ENCODE measurements at places on chromosomes 6 and 20. TPM values are rescaled to one million over a fixed set of nuclear protein-coding genes. Genes with fewer than 3 reads are reported as not detected.

Gene CLPSL1
- not detected for total RNA-seq

Gene UBE2J1
- 243 TPM for total RNA-seq

Gene HMGCLL1
- not detected for total RNA-seq

Gene VGLL2
- not detected for total RNA-seq

Gene BHLHE23
- not detected for total RNA-seq

Gene CSNK2A1
- 174 TPM for total RNA-seq

Gene SLC17A1
- not detected for total RNA-seq

Gene CTCFL
- not detected for total RNA-seq

Gene LY6G5B
- 32.0 TPM for total RNA-seq

Gene HNF4A
- not detected for total RNA-seq

Gene BPIFB1
- total RNA-seq = not detected

Gene MUCL3
- total RNA-seq = not detected

Gene SDC4
- total RNA-seq = not detected

Gene CLPSL2
- not detected for total RNA-seq

Gene SNAI1
- 1.6 TPM for total RNA-seq

Gene CFB
- 2.4 TPM for total RNA-seq

Gene IMPG1
- total RNA-seq = not detected

Gene LINC00237
- total RNA-seq = not detected

Gene RNF144B
- 154 TPM for total RNA-seq

Gene FRMD1
- not detected for total RNA-seq

Gene TCF21
- total RNA-seq = not detected

Gene LAMP5
- not detected for total RNA-seq

Gene ZC3H12D
- total RNA-seq = 14.8 TPM

Gene RCAN2
- not detected for total RNA-seq

Gene MYB
- total RNA-seq = 26.1 TPM

Gene SLC17A3
- total RNA-seq = not detected

Gene LGSN
- 0.76 TPM for total RNA-seq

Gene SOD2
- total RNA-seq = 49.2 TPM

Gene RIMS4
- total RNA-seq = not detected

Gene LY6G6F
- not detected for total RNA-seq

Gene FAM83D
- total RNA-seq = 32.9 TPM

Gene SCUBE3
- total RNA-seq = not detected

Measured in OCI-LY7 (cell line).